MG63 (cell line): ENCODE measurements at places on chromosomes 3 and 15. TPM values are rescaled to one million over a fixed set of nuclear protein-coding genes. Genes with fewer than 3 reads are reported as not detected.

Gene WNT5A
- 14.2 and 21.7 TPM in 2 replicates for total RNA-seq

Gene TAGLN3
- total RNA-seq, result not detected in 2 replicates

Gene ZNF620
- total RNA-seq, result 0.10 and 0.36 TPM in 2 replicates

Gene SLC24A5
- total RNA-seq, result not detected in 2 replicates

Gene PLAAT1
- total RNA-seq, result 16.7 and 19.1 TPM in 2 replicates

Gene COX17
- 1.7 and 15.3 TPM in 2 replicates for total RNA-seq

Gene SMAD3
- 32.9 and 38.2 TPM in 2 replicates for total RNA-seq

Gene IL17RC
- 12.1 and 14.8 TPM in 2 replicates for total RNA-seq

Gene OR5K2
- not detected in 2 replicates for total RNA-seq

Gene RBPMS2
- total RNA-seq, result not detected in 2 replicates

Gene LMAN1L
- total RNA-seq, result not detected in 2 replicates

Gene RASL12
- total RNA-seq, result 2.7 and 4.7 TPM in 2 replicates

Gene SETD2
- 8.1 and 13.0 TPM in 2 replicates for total RNA-seq

Gene PPM1L
- total RNA-seq, result not detected in 2 replicates

Gene FBXW12
- total RNA-seq, result not detected in 2 replicates

- no peak for DNase-seq
Measured at GRCh38 chr15:39313881-39314280, 267.0 kb upstream of the THBS1 start.

DNA sequence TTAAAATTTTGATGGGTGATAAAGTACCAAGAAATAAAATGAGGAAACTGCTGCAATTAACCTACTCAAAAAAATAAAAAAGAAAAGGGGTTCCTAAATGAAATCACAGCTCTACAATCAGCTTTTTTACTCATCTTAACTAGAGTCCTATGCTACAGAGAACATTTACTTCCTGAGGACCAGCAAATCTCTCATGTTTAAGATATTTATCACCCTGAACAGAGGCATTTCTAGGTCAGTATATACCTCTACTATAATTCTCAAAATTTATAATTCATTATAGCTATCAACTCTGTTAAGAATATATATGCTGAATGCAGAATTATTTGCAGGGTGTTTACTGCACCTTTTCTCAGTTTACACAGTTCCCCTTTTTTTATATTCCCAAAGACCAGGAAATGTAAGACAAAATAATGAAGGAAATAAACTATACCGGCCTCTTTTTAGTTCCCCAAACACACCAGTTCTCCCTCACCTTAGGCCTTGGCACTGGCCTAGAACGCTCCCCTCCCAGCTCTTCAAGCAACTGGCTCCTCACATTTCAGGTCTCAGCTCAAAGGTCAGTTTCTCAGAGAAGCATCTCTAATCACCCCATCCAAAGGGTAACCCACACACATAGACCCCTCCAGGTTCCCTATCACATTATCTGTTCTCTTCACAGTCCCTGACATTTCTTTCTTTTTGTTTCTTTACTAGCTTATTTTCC lies 71.1 kb downstream of the LRRFIP2 start:
- no peak for DNase-seq

DNA sequence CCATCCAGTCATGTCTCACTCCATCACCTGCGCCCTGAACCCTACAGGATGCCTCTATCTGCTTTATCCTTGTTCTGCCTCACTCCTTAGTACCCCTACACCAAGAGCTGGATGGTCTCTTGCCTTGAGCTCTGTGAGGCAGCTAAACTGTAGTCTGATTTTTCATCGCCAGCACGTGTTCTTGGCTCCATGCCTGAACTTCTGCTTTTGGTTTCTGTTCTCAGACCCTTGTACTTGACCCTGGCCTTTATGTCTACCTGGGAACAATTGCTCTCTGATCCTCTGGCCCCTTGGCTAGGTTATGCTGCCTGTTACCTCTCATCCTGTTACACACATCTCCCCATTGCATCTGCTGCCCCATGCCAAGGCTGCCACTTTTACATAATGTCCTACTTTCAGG lies 318.0 kb upstream of the LMCD1 start:
- DNase-seq, result no peak

GRCh38 chr3:63613561-63613960 lies 38.9 kb upstream of the SNTN start:
- DNase-seq, result no peak

DNA sequence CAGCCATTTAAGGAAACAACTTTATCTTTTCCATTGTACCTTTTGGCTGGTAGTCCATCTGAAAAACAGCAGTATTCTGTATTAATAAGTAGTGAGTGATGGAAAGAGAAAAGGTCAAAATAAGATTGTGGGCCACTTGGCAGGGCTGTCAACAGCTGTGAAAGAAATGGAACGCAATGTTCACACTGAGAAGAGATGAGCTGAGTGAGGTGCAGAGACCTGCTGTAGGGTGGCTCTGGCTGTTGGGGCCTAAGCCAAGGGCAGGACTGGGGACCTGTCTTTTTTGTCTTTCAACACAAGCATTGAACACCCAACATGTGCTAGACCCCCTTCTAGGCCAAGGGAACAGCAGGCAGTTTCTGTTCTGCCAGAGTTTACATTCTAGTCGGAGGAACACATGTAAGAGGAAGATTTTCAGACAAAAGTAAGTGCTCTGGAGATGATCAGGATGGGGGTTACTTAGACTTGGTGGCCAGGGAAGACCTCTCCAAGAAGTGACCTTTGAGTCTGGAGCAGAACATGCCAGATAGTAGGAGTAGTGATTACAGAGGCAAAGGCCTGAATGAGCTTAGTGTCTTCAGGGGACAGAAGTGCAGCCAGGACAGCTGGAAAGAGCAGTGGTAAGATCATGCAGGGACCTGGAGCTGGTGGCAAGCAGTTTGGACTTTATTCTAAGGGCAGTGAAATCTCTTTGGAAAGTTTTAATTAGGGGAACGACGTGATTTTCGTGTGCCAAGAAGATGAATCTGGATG lies 29.6 kb downstream of the TSEN2 start:
- DNase-seq, result no peak

- DNase-seq, result no peak
Measured at GRCh38 chr15:62449638-62450037, 284.6 kb upstream of the C2CD4B start.

GRCh38 chr3:108251265-108251664 lies 29.0 kb upstream of the IFT57 start:
- no peak for DNase-seq

DNA sequence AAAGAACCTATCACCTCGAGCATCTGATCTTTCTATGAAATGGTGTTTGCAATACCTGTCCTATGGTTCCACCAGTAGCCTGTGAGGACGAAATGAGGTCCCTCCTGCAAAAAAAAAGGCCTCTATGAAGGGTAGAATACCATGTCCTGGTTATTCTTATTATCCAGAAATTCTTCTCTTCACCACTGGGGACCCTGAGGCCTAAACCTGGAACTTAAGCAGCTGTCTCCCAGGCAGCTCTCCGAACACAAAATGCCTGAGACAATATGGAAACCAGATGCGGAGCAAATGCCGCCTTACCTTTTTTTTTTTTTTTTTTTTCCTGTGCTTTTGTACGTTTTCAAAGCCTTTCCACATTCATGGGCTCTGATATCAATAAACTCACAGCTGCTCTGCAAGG lies 62.1 kb upstream of the WNT5A start:
- DNase-seq, result no peak

DNA sequence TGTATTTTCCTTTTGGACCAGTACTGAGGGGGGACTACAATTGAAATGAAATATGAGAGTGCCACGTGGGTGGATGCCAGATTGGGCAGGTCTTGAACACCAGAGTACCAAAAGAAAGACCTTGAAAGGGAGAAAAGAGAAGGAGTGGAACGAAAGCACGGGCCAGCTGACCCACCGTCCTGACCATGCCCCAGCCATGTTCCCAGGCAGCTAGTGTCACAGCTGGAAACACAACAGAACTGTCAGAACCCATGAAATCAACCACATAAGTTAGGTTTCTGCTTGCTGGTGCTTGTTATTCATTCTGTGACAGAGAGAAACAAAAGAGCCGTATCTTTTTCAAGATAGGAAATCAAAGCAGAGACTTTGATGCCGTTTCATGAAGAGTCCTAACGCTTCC lies 268.8 kb downstream of the MEX3B start:
- no peak for DNase-seq

- DNase-seq, result no peak
Measured at GRCh38 chr3:197504641-197505121, 51.1 kb downstream of the BDH1 start.

GRCh38 chr3:78035131-78035641 lies 995.3 kb downstream of the ROBO2 start:
- DNase-seq, result no peak

GRCh38 chr15:81612631-81613030 lies 238.6 kb upstream of the TMC3 start:
- no peak for DNase-seq

DNA sequence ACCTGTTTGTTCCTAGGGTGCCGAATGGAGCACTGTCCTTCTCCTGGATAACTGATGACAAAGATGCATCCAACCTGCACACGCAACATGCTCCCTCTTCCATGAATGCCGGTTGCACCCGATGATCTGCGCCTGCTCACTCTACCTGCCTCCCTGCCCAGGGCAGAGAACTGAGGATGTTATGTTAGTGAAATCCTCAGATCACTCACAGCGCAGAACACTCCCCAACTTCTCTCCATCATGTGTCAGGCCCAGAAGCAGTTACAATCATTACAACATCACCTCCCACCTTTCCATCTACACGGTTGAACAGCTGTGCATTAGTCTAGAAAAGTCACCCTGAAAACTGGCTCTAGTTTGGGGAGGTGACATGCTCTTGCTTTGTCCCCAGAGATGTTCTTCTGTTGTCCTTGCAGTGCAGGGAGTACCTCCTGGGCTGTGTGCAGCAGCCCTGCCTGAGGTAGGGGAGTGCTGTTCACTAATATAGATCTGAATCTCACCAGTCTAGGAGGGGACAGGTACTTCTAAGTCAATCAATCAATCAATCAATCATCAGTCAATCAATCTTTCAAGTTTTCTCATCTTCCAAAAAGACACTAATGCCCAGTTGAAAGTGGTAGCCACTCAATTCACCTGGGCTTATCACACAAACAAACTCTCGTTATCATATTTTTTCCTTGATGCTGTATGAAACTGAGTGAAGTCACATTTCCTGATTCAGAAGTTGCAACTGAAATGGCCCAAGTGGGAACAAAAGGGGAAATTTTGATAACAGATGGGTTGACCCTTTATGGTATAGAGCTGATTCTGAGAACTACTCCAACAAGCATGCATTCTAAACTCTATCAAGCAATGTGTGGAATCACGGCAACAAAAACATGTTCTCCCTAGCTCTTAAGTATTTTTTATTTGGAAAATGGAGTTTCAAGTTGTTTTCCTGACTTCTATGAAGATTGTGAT lies 15.4 kb upstream of the ISLR start:
- DNase-seq, result no peak

- DNase-seq, result no peak
Measured at GRCh38 chr15:39246523-39246922, 334.4 kb upstream of the THBS1 start.

- DNase-seq, result no peak
Measured at GRCh38 chr3:43213631-43214030, 72.7 kb upstream of the SNRK start.

DNA sequence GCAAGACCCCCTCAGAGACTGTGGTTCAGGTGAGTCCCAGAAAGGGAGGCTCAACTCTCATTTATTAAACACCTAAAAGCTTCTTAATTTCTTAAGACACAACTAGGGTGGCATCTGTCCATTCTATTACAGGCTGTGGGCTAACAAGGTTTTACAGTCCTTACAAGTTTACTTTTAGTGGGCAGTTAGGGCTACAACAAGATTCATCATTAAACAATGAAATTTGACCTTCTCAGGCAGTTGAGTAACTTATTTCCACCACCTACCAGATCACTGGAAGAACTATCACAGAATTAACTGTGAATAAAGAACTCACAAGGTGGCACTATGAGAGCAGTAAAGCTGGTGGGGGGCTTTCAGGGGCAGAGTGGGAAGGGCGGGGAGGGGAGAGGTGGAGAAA lies 132.6 kb downstream of the PLD1 start:
- DNase-seq, result no peak

- DNase-seq, result no peak
Measured at GRCh38 chr3:45965253-45965652, 22.0 kb downstream of the CXCR6 start.

DNA sequence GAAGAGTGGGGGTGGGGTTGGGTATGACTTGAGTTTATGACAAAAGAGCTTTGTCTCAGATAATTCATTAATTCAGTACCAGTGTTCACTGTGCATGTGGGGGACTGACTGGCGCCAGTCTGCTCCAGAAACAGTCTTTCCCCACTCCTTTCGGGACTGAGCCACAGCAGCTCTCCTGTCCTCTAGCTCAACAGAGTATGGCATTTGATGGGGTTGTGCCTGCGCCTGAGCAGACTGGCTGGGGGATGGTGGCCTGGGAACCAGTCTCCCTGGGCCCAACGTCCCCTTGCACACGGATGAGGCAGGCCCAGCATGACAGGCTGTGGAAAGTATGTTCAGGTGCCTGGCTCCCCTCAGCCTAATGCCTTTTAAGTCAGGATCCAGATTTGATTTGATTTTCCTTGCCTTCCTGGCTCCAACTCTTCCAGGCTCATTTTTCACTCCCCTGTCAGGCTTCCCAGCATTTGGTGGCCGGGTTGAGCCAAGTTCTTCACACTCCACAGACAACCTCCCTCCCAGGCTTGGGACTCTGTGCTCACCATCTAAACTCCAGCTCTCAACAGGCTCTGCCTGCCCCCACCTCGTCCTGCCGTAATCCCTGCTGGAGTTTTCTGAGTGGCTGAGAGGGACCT lies 105.0 kb downstream of the MYLK start:
- DNase-seq, result no peak

GRCh38 chr15:101264011-101264410 lies 12.2 kb upstream of the CHSY1 start:
- DNase-seq, result peak; percentile 32

- DNase-seq, result no peak
Measured at GRCh38 chr3:75938921-75939320, 153.6 kb upstream of the ZNF717 start.

GRCh38 chr15:84987949-84988624 lies 6.4 kb downstream of the PDE8A start:
- DNase-seq, result no peak

DNA sequence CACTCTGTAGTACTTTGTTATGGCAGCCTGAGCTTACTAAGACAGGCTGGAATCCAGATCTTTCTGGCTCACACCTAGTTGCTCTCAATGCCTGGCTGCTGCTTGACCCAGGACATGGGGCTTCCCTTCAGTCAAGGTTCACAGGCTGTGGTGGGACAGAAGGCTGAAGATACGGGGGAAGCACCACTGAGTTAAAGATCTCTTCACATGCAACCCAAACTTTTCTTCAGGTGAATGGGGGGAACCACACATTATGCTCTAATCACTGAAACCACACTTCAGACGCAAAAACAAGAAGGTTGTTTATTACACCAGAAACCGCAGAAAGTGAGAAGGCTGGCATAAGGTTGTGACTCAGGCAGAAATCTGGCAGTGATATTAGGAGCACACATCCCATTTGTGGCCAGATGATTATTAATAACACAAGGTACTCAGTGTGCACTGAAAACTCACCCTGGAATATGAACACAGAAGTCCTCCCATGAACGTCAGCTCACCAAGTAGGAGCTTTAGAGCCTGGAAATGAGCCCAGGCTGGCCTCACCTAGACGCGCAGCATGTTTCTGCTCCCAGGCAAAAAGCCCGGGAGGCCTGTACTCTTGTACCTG lies 230.5 kb upstream of the CHRNA7 start:
- DNase-seq, result peak; percentile 70

- DNase-seq, result no peak
Measured at GRCh38 chr3:135930255-135930654, 35.3 kb upstream of the PPP2R3A start.

- DNase-seq, result no peak
Measured at GRCh38 chr3:114362815-114363214, 69.0 kb downstream of the TIGIT start.

- DNase-seq, result peak; percentile 26
Measured at GRCh38 chr15:45612790-45613415, 21.9 kb upstream of the SQOR start.

GRCh38 chr15:93614386-93615104 lies 525.5 kb upstream of the RGMA start:
- no peak for DNase-seq
